ENCODE measurements at places on chromosomes 13 and 19.

DNA sequence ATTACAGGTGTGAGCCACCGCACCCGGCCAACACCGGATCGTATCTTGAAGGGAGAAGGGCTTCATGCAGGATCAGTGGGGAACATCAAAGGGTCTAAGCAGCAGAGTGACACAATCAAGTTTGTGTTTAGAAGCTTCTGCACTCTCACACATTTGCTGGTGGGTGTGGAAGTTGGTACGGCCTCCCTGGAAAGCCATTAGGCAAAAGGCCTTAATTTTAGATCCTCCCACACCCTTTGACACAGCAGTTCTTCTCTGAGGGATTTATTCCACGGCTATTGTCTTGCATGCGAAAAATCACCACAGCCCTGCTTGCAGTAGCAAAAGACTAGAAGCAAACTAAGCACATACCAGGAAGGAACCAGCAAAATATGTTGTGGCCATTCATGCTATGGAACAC is 18.3 kb upstream of the SLC1A5 start:
- no peak for DNase-seq

GRCh38 chr13:51804295-51805172 is 571 bp upstream of the DHRS12 start:
- DNase-seq = no peak

GRCh38 chr13:77345150-77345780 is 18.4 kb upstream of the MYCBP2 start:
- no peak for DNase-seq

GRCh38 chr19:38387550-38388348 is at the start of gene GGN:
Gene GGN, minus strand, starts transcription at chr19:38388034. Its CDS starts 773 bp downstream, at chr19:38387261.
- DNase-seq = peak; percentile 97

- DNase-seq = no peak
These were observed 123.5 kb downstream of the DNAJC3 start for GRCh38 chr13:95800436-95800835.

- DNase-seq = no peak
These were observed 84.1 kb upstream of the ATXN8OS start for GRCh38 chr13:70023516-70023915.

DNA sequence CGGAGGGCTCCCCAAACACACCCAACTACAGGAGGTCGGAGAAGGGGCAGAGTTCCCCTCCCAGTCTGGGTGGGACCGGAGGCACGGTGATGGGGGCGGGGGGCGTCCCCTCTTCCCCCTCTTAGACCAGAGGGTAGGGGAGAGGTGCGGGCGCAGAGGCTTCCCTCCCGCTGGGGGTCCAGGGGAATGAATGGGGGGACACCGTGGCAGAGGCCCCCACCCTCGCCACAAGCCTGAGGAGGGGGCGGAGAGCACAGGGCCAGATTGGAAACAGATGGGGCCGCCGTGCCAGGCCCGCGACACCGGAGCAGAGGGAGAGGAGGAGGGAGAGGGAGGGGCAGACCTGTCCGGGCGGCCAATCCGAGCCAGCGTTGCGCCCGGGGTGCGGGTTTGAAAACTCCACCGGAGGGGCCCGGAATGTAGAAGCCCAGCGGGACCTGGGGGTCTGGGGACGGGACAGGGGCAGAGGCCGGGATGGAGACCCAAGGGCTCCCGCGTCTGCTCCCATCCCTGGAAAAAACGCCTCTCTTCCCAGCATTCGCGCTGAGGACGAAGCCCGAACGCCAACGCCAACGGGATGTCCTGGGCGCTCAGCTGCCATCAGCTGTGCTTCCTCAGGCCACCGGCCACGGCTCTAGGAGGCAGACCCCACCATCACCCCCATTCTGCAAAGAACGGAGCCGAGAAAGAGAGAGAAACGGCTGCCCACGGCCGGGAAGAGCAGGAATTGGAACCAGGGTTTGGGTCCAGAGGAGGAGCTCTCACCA is 46.8 kb downstream of the PTPRS start:
- peak; percentile 44 for DNase-seq

GRCh38 chr13:111610081-111610480 is 289.6 kb downstream of the TEX29 start:
- DNase-seq = no peak

DNA sequence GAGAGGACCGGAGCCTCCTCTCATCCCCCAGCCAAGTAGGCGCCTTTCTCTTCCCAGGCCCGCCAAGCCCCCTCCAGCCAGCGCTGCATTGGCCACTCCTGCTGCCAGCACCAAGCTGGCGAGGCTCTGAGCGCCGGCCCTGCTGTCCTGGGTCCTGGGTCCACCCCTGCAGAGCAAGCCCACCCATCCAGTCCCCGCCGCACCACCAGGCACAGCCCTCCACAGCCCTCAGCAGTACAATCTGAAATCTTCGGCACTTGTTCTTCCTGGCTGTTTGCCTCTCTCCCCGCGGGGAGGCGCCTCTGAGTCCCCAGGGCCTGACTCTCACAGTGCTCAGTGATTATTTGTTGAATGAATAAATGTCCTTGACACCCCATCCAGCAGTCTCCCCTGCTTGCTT is 236.4 kb upstream of the SGCG start:
- no peak for DNase-seq

- DNase-seq = no peak
These were observed 12.3 kb downstream of the ZNF460 start for GRCh38 chr19:57292547-57292946.

DNA sequence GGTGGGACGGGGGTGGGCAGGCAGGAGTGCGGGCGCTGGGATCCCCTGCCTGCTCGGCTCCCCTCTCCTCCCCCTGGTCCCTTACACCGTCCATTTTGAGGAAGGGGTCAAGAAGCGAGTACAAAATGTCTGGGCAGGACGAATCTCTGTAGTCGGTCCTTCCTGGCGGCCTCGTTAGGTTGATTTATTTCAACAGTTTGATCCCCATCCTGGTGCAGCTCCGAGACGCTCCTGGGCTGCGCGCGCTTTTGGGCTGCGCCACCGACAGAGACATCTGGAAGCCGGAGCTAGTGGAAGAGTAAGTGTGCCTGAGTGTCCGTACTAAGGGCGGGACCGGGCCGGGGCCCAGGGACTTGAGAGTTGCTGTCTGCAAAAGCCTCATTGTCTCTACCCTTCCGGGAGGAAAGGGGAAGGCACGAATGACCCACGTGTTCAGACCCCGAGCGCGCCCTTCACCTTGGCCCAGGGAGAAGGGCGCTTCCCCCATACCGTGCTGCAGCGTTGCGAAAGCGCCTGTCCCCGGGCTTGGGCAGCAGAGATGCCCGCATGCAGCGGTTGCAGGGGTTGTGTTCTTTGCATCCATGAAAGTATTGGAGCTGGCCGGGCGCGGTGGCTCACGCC is 1.8 kb downstream of the ZNF114 start:
- peak; percentile 46 for DNase-seq

DNA sequence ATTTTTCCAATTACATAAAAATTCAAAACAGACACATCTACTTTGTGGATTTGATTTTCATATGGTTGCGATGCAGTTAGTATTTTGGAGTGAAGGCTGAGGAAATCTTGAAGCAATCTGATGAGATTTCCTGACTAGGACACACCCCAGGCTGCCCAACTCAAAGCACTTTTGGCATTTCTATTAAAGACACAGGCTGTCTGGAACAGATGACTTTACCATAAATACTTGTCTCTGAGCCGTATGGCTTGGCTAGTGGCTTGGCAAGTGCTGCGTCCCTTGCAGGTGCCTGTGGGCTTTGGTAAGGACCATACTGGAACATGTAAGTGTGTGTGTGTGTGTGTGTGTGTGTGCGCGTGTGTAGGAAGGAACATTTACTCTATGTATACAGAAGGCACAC is 218.8 kb downstream of the FGF9 start:
- DNase-seq = no peak

Measured in astrocyte of the spinal cord (primary cell).